ENCODE measurements at places on chromosomes 7 and 10.

DNA sequence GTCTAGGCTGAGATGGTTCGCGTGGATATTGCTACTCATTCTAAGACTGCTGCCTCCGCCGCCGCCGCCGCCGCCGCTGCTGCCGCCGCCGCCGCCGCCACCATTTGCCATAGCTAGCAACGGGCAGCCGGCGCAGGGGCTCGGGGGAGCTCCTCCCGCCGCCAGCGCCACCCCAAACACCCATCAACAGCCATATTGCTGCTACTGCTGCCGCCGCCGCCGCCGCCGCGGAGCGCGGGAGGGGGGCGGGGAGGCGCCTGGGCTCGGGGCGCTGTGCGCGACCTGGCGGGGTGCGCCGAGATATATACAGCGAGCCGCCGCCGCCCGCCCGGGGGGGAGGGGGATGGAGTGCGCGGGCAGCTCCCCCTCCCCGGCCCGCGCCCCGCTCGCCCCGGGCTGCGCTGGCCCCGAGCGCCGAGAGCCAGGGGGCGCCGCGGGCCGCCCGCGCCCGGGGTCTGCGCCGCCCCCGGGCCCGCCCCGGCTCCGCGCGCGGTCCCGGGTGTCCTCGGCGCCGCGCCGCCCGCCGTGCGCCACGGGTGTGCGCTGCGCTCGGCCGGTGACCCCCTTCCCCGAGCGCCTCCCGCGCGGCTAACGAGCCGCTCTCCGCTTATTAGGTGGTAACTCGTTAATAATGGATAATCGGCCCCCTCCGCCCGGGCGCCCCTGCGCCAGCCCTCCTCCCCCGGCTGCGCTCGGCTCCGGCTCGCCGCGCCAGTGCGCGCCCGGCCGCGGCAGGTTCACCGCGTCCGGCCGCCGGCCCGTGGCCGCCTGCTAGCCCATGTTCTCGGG, at the start of gene KCNMA1:
Gene KCNMA1 (minus strand): TSS at position 277 of the 789 bp plus-strand sequence.
- DNase-seq, result no peak

DNA sequence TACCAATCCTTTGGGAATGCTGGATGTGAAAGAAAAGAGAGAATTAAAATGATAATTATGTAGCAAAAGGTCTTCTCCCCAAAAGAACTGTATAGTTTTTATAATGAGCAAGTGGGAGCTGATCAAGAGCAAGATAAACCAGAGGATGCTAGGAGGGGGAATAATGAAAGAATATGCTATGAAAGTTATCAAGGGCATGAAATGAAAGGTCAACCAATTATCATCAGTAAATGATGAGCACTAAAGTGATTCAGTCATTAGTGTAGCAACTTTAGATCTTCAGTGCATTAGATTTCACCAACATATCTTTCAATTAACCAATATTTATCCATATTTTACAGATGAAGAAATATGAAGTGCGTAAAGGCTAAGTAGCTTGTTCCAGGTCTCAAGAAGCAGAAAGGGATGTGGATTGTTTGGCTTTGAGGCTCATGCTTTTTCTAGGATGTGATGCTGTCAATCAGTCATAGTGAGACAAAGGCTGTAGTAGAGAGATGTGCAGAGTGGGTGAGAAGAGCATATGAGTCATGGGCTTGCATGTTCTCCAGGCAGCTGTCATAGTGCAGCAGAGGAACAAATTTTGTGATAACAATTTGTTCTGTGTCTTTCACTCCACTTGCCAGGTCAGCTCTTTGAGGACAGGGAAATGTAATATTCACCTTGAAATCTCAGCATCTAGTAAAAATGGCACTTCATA, 5.7 kb upstream of the OR2F2 start:
- DNase-seq, result no peak

- DNase-seq, result no peak
Observed at GRCh38 chr10:110973400-110973799, 54.0 kb downstream of the SHOC2 start.

- DNase-seq, result no peak
Observed at GRCh38 chr7:2295936-2296620, 18.2 kb downstream of the SNX8 start.

DNA sequence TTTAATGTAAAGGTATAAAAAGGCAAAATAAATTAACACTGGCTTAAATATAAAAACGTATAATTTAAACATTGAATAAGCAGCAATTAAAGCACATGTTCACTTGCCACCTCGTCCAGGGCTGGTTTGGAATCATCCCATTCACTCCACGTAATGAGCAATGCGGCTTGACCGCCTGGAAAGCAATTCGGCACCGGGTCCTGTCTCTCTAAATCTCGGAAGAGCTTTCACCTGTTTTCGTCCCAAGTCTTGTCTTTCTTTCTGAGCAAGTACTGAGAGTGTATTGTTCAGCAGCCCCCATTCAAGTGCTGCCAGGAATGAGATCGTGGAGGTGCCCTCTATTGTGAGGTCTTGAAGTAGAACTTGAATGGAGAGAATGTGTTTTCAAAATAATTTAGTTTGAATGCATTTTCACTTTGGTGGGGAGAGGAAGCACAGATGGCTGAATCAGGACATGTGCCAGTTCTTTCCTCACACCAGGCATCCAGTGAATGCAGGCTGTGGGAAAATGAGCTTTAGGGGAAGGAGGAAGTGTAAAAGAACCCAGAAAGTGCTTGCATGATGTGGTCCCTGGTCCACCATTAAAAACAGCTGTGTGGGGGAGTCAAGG, 515.2 kb downstream of the REEP3 start:
- DNase-seq, result no peak
